ENCODE measurements at places on chromosomes 5 and 9.
A peak's percentile ranks its signal among the peaks of the same experiment; 100 is the strongest.

DNA sequence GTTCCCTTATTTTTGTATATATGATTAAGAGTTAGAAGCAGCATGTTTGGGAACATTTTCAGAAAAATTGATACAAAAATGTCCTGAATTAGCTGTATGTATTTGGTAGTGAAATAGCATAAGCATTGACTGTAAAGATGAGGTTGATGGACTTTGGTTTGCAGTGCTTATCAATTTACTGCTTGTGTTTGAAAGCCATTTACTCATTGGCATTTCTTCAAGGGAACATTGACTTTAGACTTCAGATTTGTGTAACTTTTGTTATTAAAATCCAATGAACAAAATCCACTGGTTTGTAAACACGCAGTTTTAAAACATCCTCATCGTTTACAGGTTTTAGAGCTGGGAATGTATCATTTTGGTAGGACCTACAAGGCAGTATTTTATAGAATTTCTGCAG is 61.3 kb downstream of the KDM4C start:
- DNase-seq, result no peak

- no peak for DNase-seq
Measured at GRCh38 chr5:152534641-152535040, 129.6 kb upstream of the NMUR2 start.

DNA sequence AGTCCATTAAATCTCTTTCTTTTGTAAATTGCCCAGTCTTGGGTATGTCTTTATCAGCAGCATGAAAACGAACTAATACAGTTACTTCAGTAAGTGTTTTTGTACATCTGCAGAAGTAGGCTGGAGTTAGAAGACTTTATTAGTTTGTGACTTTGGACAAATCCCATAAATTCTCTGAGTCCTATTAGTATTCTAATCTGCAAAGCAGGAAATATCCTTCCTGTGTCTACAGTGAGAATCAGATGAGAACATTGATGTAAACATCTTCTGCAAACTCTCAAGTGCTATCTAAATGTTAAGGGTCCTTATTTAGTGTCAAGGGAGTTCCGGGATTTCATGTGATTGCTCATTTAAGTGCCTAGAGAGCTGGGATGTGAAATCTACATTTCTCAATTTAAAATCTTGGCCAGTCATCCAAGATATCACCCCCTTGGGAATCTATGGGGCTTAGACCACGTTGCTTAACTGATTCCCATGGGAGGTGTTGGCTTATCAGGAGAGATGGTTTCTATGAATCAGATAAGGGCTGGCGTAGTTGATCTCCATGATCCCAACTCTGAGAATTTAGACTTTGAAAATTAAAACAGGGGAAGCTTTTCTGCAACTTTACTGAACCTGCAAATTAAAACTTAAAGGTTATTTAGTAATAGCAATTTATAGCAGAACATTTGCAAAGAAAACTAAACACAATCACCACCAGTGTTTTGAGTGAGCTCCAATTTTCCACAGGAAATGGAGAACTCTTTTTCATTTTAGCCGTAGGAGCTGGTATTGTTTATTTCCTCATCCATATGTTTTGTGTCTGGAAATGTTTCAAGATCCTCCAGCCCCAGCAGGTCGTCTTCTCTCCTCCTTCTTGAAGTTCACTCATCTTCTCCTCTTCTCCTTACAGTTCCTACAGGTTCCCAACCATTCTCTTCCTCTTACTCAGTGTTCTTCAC is 241.6 kb upstream of the CD180 start:
- DNase-seq, result no peak

- DNase-seq, result no peak
Measured at GRCh38 chr9:91084896-91085516, 276.7 kb downstream of the AUH start.

GRCh38 chr9:37262410-37262809 is 142.0 kb downstream of the ZCCHC7 start:
- DNase-seq, result no peak

DNA sequence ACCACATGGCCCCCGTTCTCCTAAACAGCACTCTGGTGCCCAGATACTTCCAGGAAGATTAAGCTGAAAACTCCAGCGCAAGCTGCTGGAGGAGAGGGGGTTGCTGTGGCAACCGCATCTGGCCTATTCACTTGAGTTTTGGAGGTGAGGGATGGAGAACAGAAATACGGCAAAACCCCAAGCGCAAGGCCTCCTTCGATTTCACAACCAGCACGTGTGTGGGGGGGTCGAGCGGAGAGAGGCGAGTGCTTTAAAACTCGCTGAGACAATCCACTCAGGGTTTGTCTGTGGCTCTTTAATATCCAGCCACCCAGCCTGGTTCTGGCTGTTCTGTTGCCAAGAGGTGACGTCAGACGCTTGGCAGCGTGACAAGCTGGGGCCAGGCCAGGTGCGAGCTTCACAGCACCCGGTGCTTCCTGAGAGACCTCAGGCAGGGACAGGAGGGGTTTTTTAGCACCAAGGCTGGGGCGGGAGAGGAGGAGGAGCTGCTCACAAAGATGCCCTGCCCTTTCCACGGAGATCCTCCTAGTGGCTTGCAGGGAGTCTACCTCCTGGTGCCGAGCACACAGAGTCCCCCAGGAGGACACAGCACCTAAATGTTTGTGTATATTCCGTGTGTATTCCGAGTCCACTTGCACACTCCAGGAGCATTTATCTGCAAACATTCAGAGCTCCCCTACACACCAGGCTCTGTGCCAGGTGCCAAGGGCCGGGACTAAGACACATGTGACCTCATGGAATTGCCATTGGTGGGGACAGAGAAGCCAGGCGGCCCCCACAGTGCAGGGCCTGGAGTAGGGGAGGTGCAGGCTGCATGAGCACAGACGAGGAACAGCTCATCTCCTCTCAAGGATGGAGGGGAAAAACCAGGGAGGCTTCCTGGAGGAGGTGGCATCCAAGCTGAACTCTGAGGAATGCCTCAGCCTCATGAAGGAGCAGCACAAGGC is 194.6 kb downstream of the OLFM1 start:
- no peak for DNase-seq

- peak; percentile 39 for DNase-seq
Measured at GRCh38 chr5:68285851-68286611, 70.5 kb downstream of the PIK3R1 start.

All from activated CD4-positive, alpha-beta T cell treated with anti-CD3 and anti-CD28 coated beads, Interleukin-2, amount 50 U/mL, for 24 hours (primary cell).